LHCN-M2 (cell line): ENCODE measurements at places on chromosomes 6 and 20.

DNA sequence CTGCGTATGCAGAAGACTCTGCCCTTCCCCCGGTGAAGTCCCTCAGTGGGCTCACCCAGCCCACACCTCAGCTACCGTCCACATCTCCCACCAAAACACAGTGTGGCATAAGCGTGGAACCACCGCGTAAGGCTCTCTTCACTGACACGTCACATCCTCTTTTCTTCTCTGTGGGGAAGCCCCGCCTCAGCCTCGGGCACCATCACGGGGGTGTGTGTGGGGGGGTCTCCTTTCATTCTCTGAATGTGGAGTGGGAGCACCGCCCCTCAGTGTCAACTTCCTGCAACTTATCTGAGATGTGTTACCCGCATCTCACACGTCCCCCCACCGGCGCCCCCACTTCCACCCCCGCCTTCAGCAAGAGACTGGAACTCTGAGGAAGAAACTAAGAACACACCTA, 388.4 kb upstream of the JARID2 start:
- DNase-seq: no peak

DNA sequence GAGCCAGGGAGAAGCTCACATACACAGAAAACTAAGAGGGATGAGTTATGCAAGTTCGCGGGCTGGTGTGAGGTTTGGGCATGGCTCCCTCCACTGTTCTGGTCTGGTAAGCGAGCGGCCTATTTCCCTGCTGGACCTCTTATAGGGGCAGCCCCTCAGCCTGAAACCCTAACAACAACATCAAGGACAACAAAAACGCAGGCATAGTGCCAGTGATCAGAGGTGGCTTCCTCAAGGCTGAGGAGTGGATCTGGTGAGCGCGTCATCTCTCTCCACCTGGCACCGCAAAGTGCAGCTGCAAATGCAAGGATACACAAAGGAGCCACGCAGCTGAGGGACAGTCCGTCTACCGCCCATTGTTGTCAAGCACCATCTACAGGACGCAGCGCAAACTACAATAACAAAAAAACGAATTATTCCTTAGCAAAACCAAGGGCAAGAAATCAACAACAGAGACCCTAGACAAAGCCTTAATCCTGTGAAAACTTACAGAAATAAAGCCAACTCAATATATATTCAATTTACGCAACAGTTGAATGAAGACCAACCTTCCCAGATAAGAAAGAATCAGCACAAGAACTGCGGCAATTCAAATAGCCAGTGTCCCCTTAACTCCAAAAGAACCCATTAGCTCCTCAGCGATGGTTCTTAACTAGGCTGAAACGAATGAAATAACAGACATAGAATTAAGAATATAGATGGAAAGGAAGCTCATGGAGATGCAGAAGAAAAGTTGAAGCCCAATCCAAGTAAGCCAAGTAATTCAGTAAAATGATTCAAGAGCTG, 9.2 kb upstream of the DEFB110 start:
- DNase-seq: peak; percentile 14

DNA sequence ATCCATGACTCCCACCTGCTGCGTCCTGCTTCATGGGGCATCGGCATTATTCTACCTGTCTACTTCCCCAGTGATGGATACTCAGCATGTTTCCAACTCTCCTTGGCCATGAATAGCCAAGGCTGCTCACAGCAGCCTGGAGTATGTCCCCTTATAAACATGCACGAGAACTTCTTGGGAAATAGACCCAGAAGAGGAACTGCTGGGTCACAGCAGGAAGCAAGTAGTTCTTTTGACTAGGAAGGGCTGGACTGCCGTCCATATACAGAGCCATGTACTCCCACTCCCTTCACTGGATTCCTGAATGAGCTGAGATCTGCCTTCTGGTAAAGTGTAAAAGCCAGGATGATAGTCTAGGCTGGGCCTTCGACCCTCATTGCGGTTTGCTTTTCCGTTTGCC, 106.3 kb upstream of the KCNK16 start:
- no peak for DNase-seq

GRCh38 chr20:63241272-63241671, 5.6 kb downstream of the BIRC7 start:
- no peak for DNase-seq

DNA sequence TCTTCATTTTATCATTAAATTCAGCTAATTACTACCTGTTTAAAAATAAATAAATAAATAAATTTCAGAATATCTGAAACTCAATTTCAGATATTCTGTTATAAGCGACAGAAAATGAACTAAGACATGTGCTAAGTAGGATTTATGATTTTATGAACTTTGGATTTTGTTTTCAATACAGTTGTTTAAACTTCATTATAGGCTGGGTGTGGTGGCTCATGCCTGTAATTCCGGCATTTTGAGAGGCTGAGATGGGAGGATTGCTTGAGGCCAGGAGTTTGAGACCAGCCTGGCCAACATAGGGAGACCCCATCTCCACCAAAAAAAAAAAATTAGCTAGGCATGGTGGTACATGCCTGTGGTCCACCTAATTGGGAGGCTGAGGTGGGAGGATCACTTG, 36.0 kb downstream of the AFG1L start:
- DNase-seq: no peak

GRCh38 chr6:161395716-161396231, 121.9 kb upstream of the AGPAT4 start:
- no peak for DNase-seq

DNA sequence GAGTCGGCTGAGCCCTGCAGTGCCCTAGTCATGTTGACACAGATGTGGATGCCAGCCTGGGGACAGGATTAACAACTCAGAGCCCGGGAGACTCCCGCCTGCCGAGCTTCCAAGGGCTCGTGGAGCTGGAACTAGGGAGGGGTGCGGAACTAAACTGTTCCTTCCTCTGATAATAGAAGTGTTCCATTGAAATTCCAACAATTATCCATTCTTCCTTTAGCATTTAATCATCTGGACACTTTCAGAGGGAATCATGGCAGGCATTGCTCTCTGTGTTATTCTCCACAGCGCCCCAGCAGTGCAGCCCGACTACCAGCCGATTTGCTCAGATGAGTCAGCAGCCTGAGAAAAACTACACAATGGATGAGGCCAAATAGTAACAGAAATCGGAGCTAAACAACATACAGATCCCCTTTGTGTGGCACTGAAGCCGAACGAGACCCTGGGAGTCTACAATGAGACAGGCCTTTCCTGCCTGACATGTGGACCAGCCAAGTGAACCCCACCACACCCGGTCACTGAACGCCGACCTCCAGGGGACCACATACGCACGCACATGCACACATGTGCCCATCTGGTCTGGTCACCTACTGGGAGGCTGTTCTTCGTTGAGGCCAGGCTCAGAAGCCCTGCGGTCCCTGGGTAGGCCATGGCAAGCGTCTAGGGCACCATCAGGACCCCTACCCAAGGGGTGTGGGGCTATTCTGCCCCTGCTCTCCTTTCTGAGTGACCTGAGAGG, 238.4 kb upstream of the AFDN start:
- DNase-seq: no peak

- peak; percentile 62 for DNase-seq
Observed at GRCh38 chr6:145904868-145905267, 59.3 kb downstream of the SHPRH start.

DNA sequence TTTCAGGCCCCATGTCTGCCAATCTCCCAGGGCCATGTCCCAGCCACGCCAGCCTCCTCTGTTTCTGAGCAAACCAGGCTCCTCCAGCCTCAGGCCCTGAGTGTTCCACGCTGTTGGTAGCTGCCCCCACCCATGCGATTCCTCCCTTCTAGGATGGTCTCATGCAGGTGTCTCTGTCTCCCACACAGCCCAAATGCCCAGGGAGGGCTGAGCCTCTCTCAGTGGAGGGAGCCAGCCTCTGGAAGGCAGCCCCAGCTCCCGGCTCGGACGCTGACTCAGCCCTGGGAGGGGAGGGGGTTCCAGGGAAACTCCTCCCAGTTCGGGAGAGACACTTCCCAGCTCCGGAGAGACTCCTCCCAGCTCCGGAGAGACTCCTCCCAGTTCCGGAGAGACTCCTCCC, 122.9 kb upstream of the AFDN start:
- no peak for DNase-seq
